ENCODE measurements at places on chromosomes 5 and 9. TPM values are rescaled to one million over a fixed set of nuclear protein-coding genes. Genes with fewer than 3 reads are reported as not detected.

DNAJB5 gene
- 7.4 TPM for total RNA-seq

- no peak for DNase-seq
These were observed 125.5 kb downstream of the GABRB2 start for GRCh38 chr5:161421067-161421466.

TUBB4B gene
- 106 TPM for total RNA-seq

SPINK6 gene
- not detected for total RNA-seq
